ENCODE measurements at places on chromosomes 2 and 18.

DNA sequence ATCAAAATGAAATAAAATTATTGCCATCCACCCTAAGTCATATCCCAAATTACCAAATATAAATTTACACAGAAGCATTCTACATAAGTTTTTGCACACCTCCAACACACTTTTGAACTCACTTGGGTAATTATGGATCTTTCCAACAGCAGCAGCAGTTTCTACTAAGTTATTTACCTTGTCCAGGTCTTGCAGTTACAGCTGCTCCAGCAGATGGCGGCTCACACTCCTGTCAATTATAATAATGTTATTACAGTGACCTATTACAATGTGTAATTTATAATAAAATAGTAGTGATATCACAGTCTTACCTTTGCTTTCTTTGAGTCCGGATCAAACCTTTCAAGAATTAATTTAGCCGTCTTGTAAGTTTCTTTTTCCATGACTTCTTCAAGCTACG, 37.9 kb downstream of the LNPK start:
- DNase-seq = no peak

DNA sequence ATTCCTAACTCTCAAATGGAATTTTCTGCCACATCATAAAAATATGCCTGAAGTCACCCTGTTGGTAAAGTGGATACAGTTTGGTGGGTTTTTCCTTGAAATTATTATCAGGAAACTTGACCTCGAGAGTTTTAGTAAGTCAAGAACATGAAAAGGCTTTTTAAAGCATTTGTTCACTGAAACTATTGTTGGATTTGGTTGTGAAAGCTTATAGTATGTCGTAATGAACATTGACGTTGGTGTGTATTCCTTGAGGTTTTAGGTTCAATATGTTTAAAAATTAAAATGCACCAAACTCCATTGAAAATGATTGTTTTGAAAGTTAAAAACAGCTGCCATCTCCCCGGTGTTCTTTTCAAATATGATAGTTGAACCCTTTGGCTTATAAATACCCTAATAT, 30.8 kb downstream of the AOX1 start:
- no peak for DNase-seq

DNA sequence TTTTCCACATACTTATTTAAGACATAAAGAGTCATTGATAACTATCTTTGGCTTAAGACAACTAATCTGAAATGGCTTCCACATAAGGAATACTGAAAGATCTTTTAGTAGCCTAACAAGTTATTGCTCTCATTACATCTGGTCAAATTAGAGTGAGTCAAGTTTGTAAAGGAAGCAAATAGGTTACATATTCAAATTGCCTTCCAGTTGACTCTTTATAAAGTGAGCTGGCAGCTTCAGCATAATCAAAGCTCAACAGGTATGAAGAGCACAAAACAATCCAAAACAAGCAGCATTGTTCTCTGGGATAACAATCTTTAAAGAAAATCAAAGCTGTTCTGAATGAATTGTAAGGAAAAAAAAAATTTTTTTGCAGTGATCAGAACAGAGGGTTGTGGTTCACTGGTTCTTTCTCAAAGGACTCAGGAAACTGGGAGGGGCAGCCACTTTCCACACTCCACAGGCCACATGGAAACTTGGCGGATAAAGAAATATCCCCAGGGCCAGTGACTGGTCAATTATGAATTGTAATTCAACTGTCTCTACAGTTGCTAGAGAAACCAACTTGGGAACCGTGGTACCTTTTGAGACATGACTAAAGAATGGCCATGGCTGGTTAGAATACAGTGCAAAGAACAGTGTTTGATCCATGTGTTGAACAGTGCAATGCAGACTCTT, 369.3 kb upstream of the KCNH7 start:
- no peak for DNase-seq

GRCh38 chr2:156592809-156593593, 156.8 kb downstream of the GPD2 start:
- no peak for DNase-seq

DNA sequence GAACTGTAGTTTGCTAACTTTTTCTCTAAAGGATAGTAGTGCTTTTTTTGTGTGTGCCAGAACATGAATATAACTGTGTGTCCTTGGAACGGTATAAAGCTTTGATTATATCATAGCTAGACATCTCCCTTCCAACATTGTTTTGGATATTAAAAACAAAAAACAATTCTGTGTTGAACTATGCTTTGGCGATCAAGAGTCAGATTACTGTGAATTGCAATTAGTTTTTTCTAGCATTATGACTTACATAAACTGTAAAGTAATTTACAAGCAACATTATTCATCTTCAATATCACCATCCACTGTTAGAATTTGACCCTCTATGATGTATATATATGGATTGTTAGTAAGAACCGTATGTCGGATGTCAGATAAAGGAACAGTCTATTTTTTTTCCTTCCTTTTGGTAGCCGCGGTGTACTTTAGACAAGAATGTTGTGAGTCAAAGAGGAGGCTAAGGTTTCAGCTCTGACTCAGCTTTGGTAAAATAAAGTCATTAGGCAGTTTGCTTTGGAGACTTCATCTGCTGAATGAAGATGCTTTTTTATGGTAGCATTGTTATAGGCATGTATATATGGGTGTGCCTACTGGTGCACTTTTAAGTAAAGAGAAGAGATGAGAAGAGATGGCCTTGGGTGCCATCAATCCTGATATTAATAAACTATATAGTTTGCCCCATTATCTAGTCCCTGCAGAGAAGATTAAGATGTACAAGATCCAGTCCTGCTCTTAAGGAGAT, 76.4 kb downstream of the LTBP1 start:
- no peak for DNase-seq

GRCh38 chr2:15149063-15149462, 412.1 kb downstream of the NBAS start:
- no peak for DNase-seq

- DNase-seq = no peak
These were observed 112.8 kb upstream of the MAP4K3 start for GRCh38 chr2:39549718-39550464.

DNA sequence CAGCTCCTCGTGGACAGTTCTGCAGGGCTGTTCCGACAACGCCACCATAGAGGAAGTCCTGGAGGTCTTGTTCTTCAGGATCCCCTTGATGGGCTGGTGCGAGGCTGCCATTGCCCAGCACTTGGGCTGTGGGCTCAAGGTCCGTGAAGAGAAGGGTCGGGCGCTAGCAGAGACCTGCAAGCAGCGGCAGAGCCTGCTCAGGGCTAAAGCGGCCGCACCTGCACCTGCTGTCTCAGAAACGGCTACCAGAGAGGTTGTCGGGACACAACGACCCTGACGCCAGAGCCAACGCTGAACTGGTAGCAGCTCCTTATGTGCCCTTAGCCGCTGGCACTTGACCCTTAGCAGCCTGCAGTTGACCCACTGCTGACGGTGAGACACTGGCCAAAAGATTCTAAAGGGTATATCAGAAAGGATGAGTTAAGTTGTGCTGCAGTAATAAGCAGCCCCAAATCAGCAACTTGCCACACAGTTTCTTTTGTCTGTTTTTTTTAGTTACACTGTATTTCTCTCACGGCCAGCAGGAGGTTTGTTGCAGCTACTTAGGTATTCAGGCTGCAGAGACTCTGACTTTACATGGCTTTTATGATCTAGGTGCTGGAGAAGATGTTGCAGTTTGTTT, 55.5 kb upstream of the ST6GAL2 start:
- DNase-seq = no peak

DNA sequence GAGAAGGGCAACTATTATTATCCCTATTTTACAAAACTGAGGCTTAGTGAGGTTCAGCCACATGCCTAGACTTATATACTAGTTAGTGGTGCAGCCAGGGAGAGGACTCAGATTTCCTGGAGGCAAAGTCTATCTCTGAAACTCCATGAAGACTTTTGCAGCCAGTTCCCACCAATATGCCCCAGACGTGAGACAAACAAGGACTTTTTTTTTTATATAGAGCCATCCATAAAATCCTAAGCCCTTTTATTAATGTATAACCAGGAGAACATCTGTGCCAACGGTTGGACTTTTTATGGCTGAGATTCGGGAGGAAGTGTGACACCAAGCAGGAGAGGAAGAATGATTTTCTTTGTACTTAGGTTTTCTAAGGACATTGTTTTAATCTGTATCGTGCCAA, 29.9 kb downstream of the LIPG start:
- no peak for DNase-seq

DNA sequence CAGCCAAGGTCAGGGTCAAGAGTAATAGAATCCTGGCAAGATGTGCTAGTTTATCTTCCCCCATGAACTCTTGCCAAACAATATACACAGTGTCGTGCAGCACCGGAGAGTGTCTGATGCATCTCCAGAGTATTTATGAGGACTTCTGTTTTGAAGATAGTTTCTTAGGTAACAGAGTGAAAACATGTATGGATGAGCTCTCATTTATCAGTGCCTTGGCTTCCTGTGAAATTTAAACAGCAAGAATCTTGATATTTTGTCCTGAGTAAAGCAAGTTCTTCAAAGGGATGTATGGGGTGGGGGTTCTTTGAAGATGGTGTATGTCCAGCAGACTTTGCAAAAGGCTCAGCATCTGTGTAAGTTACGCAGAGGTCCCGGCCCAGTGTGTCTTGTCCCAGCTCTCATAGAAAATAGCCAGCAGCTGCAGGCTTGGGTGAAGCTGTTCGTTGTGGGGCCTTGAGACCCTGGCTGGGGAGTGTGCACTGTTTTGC, 361.0 kb upstream of the NT5C1B start:
- DNase-seq = no peak

DNA sequence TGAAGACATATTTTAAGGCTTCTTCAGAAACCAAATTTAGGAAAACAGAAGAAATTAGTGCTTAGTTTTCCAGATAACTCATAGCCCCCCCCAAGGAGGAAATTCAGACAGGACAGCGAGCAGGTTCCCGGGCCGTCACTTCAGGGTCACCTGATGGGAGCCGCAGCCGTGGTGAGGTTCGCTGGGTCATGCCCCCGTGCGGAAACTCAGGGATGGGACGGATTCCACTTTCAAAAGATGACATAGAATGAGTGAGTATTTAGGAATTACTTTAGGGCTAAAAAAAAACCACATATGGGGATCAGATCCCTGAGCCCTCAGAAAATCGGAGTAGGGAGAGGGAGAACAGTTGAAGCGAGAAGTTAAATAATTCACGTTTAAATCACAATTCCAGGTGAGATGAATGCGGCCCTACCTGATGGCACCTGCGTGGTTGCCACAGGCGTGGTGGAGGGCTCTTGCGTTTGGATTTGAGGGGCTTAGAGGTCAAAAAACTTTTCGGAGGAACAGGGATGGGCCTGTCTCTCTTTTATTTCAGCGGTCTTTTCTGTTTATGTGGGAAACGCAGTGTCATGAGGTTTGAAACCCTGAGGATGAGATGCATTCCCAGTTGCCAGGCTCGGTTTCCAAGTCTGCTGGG, 114.4 kb downstream of the NFATC1 start:
- no peak for DNase-seq

- DNase-seq = no peak
These were observed 12.5 kb downstream of the MSTN start for GRCh38 chr2:190050001-190050400.

- no peak for DNase-seq
These were observed 185.9 kb upstream of the HAAO start for GRCh38 chr2:42978175-42978886.

DNA sequence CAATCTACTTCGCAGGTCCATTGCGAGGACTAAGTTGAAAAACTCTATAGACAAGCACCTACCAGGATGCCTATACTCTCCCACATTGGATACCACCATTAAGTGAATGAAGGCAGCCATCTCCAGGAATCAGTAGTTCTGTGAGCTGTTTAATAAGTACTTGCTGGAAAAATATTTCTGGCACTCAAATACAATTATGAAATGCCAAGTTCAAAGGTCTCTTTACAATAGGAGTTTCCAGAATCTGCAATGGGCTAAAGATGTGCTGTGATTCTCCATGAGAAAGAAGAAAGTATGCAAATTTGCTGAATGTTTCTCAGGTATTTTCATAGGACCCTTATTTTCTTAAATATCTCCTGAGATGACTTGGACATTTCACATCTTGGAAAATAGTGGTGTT, 103.0 kb downstream of the AP1S3 start:
- no peak for DNase-seq

- no peak for DNase-seq
These were observed 29.6 kb upstream of the CABLES1 start for GRCh38 chr18:23105581-23106219.

DNA sequence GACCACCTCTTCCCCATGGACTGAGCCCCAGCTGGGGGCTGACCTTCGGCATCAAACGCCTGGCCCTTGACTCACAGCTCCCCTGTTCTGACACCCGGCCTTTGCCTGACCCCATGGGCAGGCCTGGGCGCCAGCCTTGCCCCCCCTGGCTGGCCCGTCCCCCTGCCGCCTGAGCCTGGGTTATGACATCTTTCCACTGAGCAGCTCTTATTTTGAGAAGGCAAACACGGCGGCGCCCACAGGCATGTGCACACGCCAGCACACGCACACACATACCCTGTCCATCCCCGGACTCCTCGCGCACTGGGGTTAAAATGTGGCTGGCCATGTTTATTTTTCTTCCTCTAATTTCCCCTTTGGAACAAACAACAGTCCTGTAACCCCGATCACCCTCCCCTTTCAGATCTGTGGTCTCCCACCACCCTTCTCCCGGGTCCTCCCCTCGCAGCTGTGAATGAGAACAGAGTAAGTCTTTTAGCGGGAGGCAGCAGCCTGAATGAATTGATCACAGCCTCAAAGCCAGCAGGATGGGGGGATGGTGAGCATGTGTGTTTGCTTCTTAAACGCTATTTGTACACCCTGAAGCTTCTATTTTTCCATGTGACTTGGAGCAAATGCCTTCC, 11.8 kb upstream of the ATOH8 start:
- no peak for DNase-seq

DNA sequence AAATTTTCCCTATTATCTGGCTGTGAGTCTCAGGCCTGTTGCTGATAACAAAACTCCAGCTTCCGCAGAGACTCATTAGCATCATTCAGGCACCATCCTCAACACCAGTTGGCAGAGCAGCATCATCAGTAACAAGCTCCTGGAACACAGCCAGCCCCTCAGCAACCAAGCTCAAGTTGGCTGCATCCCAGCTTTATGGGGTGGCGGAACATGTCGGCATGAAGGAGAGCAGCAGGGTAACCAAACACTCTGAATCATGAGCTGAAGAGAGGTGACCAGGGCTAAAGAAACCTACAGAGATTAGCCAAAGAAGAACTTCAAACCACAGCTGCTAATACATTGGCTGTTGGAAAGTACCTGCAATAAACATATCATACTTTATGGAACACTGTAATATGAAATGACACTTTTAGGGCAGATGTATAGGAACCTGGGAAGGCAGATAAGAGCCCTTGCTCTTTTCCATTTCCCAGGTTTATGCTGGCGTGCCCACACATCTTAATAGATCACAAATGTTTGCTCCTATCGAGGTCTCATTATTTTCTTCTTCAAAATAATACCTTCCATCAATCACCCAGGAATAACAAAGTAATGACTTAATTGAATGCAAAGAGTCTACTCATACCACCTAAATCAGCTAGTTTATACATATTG, 63.8 kb downstream of the PDE11A start:
- DNase-seq = no peak

DNA sequence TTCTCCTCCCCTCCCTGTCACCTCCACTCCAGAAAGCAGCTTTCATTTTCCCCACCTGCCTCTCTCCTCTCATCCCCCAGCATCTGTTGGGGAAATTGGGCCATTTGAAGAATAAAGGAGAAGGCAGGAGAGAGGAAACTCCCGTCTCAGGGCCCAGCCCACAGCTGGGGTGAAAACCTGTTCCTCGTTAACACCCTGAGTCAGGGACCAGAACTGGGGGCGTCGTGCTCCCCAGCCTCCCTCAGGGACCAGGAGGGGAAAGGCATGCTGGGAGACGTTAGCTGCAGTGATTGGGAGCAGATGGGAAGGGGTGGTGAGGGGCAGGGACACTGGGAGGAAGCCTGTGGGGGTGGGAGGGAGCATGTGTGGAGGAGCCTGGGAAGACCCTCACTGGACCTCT, 251.3 kb downstream of the DYSF start:
- no peak for DNase-seq

- DNase-seq = no peak
These were observed 52.6 kb downstream of the AGAP1 start for GRCh38 chr2:235546436-235546835.
